ACHN (cell line): ENCODE measurements at places on chromosomes 2 and 18.

- peak; percentile 31 for DNase-seq
Observed at GRCh38 chr2:236309669-236310029, 45.4 kb upstream of the ASB18 start.

- peak; percentile 80 for DNase-seq
Observed at GRCh38 chr18:12597760-12598159, 60.1 kb downstream of the SPIRE1 start.

- DNase-seq: no peak
Observed at GRCh38 chr2:240962300-240963064, 35.9 kb upstream of the SNED1 start.

GRCh38 chr2:226898897-226899296, 63.0 kb downstream of the RHBDD1 start:
- DNase-seq: no peak

GRCh38 chr2:149658553-149658952, 71.0 kb upstream of the MMADHC start:
- no peak for DNase-seq

DNA sequence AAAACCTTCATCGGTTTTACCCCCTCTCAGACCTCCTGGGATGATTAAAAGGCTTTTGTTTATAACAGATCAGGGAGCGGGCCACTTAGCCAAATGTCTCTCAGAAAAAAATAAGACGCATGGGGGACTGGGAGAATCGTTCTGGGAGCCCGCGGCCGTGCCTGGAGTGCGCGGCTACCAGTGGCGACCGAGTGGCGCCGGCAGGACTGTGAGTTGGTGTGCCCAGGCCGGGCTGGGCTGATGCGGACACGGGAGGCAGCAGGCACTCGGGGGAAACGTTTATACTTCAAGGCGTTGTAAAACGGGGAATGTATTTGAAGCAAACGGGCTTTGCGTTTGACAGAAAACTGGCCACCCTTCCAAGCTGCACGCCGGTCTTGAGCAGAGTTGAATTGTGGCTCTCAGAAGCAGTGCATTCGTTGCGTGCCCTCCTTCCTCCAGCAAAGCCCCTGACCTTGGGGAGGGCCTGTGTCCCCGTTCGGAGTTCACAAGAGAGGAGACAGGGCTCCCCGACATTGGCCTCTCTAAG, 4.7 kb upstream of the HOXD10 start:
- no peak for DNase-seq

GRCh38 chr2:239184179-239184578, 216.6 kb downstream of the HDAC4 start:
- DNase-seq: no peak

DNA sequence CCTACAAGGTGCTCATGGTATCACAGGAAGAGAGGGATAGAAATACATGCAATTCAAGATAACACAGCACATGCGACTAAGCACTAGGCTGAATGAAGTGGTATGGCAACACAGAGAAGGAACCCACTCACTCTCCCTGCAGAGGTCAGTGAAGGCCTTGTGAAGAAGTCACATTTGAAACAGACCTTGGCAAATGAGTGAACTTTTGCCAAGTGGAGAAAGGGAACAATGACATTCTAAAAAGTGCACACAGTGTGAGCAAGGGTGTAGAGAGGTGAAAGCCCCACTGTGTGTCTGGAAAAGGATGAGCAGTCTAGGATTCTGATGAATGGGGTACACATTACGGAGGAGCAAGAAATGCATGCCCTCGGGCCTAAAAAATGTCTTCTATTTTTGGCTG, 23.3 kb downstream of the KLF7 start:
- peak; percentile 22 for DNase-seq

- DNase-seq: no peak
Observed at GRCh38 chr18:10135302-10135926, 221.6 kb downstream of the VAPA start.

DNA sequence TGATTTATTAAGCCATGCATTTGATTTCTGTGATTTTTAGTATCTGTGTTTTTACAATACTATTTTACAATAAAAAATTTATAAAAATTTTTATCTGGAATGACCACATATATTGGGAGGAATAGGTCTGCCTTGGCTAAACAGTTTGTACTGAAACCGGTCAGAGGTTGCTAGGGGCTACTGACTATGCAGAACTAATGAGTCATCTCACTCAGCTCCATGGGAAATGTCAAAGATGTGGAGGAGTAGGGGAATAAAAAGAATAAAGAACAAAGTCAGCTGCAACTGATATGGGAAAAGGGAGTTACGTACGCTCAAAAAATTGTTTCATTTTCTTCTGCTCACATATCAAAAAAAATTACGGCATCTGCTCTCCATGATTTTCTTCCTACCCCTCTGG, 8.6 kb upstream of the TMEM163 start:
- DNase-seq: peak; percentile 71

DNA sequence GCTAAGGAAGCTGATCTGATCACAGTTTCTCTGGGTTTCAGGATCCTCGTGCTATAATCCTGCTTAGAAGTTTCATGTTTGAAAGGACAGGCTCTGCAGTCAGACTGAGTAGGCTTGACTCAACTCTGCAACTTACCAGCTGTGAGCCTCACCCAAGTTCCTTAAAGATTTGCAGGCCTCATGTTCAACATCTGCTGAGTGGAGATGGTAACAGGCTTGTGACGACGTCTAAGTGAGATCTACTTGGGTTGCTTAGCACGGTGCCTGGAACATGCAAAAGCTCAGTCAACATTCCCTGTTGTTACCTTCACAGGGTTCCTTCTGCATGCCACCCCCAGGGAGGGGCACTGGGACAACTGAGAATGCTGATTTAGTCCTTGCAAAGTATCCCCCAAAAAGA, 164.2 kb downstream of the C1D start:
- DNase-seq: no peak

- no peak for DNase-seq
Observed at GRCh38 chr2:209141142-209141541, 282.7 kb upstream of the MAP2 start.

DNA sequence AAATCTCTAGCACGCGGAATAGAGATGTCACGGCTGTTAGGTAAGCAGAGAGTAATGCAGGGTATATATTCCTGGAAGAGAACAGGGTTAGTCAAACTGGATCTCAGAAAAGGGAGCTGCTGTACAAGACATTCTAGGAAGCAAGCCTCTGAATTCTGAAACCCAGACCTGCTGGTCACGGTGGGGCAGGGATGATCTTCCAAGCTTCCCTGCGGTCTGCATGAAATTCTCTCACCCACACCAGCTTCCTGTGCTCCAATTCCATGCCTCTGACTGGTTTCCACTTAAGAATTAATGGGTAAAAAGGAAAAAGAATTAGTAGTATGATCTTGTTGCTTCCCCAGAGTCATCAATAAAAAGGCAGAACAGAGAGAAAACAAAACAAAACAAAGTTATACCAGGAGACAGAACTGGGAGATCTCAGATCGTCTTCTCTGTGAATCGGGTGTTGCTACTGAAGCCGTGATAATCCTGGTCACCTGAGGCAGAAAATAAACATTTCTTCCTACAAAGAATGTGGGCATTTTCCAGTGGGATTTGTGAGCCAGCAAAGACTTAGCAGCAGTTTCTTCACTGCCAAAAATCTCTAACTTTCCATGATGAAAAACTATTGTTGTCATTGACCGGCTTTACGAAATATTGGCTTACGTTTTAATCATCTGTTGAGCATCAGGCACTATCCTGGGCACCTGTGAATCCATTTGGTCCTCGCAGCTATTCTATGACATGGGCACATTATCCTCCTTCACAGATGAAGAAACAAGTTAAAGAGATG, 5.3 kb upstream of the CYP27C1 start:
- DNase-seq: no peak

GRCh38 chr18:47915229-47915628, 15.2 kb downstream of the SMAD2 start:
- no peak for DNase-seq

DNA sequence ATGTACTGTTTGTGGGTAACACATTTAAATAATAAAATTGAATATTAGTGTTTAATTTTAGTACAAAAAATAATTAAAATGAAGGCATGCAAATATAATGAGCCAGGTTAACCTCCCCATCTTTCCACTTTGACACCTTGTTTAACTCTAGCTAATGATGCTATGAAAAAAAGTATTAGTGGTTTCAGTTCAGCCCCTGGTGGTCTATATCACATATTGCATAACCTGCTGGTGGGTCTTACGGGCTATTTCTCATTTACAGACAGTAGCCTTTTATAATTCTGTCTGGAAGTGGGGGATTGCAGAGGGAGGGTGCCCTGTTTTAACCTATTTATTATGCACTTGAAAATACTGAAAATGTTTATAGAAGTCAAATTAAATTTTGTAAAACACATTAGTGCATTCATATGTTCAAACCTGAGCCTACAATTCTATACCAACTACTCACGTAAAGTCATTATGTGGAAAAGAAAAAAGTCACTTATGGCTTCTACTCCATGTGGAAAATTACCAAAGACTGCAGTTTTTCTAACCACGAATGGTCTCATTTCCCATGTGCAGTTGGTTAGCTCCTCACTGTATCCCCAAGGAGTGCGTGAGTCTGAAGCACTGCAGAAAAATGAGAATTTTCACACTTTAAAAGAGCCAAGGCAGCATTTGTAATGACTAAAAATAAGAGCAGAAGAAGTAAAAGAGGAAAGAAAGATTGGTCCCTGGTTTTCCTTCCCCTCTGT, 381.0 kb downstream of the MTX2 start:
- DNase-seq: peak; percentile 30

DNA sequence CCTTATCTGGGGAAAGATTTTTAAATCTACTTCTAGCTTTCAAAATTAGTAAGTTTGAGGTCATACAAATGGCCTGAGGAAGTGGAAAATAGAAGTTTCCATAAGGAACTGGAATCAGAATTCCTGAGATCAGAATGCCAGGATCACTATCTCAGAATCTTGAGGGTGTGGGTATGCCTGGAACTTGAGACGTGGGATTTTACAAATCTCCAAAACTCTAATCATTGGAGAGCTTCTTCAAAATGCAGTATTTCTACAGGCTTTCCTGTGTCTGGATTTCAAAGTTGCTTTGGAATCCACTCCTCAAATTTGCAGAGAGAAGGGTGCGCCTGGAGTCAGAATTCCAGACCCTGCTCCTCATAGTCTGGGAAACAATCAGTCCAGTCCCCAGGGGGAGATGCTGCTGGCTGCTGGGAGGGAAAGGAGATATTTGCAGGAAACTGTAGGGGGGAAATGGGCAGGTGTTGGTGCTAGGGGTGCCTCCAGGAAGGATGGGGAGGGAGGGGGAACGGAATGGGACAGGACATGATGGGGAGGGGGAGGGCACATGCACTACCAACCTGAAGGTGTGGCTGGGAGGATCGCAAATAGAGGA, 31.0 kb upstream of the CATIP start:
- no peak for DNase-seq

- no peak for DNase-seq
Observed at GRCh38 chr2:167616997-167617396, 630.4 kb downstream of the STK39 start.

GRCh38 chr18:56298935-56299334, 339.5 kb downstream of the TXNL1 start:
- DNase-seq: no peak

DNA sequence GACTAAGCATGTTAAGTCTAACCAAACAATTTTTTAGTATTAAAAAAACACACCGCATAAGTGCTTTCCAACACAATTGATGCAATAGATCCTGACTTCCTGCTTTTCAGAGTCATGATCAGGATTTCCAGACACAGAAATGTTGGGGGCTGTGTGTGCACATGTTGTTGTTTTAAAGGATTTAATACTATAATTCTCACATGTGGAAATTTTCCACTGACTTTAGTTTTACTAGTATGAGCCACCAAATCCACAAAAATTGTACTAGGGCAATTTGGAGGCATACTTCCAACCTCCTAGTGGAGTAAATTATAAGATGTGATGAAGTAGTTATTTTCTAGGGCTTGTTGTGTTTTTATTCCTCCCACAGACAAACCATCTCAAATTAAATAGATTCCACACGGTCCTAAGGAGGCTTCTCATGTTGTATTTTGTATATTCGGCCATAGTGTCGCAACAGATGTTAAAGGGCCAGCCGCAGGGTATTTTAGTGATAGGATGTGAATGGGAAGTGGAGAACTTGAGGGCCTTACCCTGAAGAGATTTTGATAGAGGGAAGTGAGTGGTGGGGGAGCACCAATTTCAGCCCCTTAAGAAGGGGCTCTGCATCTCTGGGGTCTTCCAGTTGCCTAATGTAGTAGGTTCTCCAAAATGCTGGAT, 108.9 kb upstream of the KLF7 start:
- no peak for DNase-seq

- no peak for DNase-seq
Observed at GRCh38 chr2:15800495-15801329, 139.6 kb upstream of the MYCN start.

DNA sequence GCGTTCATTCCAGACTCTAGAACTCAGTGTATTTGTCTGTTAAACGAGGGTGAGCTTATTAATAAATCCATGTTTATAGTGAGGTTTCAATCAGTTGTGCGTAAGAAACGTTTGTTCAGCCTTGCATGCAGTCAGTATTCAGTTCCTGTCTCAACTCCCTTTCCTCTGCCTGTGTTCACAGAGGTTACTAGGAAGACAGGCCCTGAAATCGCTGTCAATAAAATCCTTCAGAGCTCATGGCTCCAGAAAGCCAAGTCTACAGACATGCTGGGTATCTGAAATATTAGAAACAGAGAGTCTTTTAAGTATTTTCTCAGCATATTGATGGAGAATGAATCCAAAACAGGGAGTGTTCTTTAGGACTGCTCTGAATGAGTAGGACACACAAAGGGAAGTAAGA, 75.4 kb downstream of the KLF7 start:
- no peak for DNase-seq

- no peak for DNase-seq
Observed at GRCh38 chr2:161173541-161174194, 13.4 kb downstream of the TANK start.

- peak; percentile 92 for DNase-seq
Observed at GRCh38 chr2:164644036-164644700, 22.9 kb upstream of the GRB14 start.
